Aorta (tissue), 5 donors: ENCODE measurements at places on chromosomes 6 and 20. TPM values are rescaled to one million over a fixed set of nuclear protein-coding genes. Genes with fewer than 3 reads are reported as not detected.

OR2H2 gene
- polyA plus RNA-seq: not detected

PDYN gene
- not detected for polyA plus RNA-seq

HRH3 gene
- not detected for polyA plus RNA-seq

GHRH gene
- polyA plus RNA-seq: not detected

IYD gene
- polyA plus RNA-seq: 1.6 TPM

CLPSL2 gene
- polyA plus RNA-seq: not detected

SLC17A9 gene
- 5.3 TPM for polyA plus RNA-seq

HLA-DQB2 gene
- polyA plus RNA-seq: not detected

ARMC2 gene
- polyA plus RNA-seq: 5.5 TPM

UBE2C gene
- 5.0 TPM for polyA plus RNA-seq

SIRPB2 gene
- polyA plus RNA-seq: 4.1 TPM

PRSS35 gene
- 8.2 TPM for polyA plus RNA-seq

HLA-DRA gene
- polyA plus RNA-seq: 64.0 TPM

ID4 gene
- 58.6 TPM for polyA plus RNA-seq

VIP gene
- polyA plus RNA-seq: not detected

EPPIN gene
- not detected for polyA plus RNA-seq

DEFB124 gene
- not detected for polyA plus RNA-seq

PAK5 gene
- 0.08 TPM for polyA plus RNA-seq

GNAS-AS1 gene
- polyA plus RNA-seq: 1.0 TPM

ESR1 gene
- 0.13 TPM for polyA plus RNA-seq

TRAPPC3L gene
- polyA plus RNA-seq: 1.8 TPM

ZNF391 gene
- polyA plus RNA-seq: 0.75 TPM

CAGE1 gene
- polyA plus RNA-seq: not detected

HLA-G gene
- polyA plus RNA-seq: not detected

PBOV1 gene
- polyA plus RNA-seq: not detected

ARFGEF3 gene
- polyA plus RNA-seq: 0.10 TPM

TNNC2 gene
- polyA plus RNA-seq: 1.9 TPM

TMEM14C gene
- polyA plus RNA-seq: 192 TPM

DOP1A gene
- 2.4 TPM for polyA plus RNA-seq

GTF2H4 gene
- 3.9 TPM for polyA plus RNA-seq

PDE7B gene
- 2.0 TPM for polyA plus RNA-seq

MYCT1 gene
- polyA plus RNA-seq: 2.0 TPM

FOXQ1 gene
- polyA plus RNA-seq: 0.05 TPM

PRIM2 gene
- 2.8 TPM for polyA plus RNA-seq

SNX3 gene
- polyA plus RNA-seq: 224 TPM

TBXT gene
- not detected for polyA plus RNA-seq

MTFR2 gene
- polyA plus RNA-seq: not detected

IPCEF1 gene
- 1.8 TPM for polyA plus RNA-seq

MRPS18A gene
- 41.8 TPM for polyA plus RNA-seq

MAFB gene
- polyA plus RNA-seq: 20.8 TPM

SLC26A8 gene
- polyA plus RNA-seq: not detected

ELOVL4 gene
- polyA plus RNA-seq: 2.3 TPM

OPRL1 gene
- polyA plus RNA-seq: 1.1 TPM

OPN5 gene
- not detected for polyA plus RNA-seq
